ENCODE measurements at places on chromosomes 5 and 9.

- no peak for DNase-seq
Measured at GRCh38 chr9:109629615-109630014, 131.5 kb upstream of the PTPN3 start.

- peak; percentile 57 for DNase-seq
Measured at GRCh38 chr5:95261437-95262175, 23.3 kb downstream of the MCTP1 start.

DNA sequence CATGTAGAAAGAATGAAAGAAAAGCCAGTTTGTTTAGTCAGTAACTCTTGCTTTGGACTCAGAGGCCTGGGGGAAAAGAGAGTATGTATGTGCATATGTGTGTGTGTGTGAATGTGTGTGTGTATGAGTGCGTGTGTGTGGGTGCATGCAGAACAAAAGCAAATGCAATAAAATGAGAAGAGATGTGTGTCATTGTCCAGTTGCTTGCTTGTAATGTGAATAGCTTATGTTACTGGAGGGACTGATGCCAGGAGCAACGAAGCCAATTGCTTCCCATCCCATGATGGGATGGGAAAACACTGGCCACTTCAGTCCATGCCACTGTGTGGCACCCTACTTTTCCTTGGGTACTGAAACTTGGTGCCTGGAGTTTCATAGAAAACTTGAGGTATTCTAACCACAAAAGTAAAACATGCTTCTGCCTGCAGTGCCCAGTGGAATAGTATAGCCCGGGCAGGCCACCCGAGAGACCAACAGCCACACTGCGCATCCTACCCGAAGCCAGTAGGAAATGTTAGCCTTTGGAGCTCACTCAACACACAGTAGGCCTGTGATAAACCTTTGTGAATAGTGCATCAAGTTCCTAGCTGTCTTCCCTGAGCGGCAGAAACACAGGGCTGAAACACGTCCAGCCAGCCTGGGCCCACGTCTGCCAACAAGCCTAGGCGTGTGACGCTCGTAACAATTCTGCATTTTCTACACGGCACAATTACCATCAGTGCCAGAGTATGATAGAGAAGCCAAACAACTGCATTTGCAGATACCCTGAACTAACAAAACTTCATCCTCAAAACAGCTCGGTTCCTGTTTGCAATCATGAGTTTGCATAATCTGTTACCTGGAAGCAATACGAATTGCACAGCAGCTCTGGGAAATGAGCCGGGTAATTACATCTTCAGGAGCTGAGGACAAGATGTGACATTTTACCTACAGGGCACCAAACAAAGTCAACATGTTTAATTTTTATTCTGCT is 198.1 kb downstream of the SYK start:
- DNase-seq: no peak

DNA sequence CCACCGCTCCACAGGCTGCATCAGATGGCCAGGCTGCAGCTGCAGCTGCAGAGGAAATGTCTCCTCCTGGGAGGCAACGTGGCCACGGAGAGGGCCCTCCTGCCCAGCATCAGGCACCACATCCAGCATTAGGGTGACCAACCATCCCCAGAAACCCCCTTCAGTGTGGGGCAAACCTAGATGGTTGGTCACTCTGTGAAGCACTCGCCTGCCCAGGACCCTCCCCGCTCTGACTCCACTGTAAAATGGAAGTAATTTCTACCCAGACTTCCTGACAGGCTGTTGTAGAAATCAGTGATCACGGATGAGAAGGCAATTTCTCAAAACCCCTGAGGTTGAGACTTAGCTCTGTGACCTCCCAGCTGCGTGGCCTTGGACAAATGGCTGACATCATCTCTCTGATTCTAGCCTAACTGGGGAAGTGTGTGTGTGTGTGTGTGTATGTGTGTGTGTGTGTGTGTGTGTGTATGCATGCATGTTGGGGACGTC is 31.6 kb downstream of the B4GALT1 start:
- DNase-seq: no peak

GRCh38 chr5:38764937-38765391 is 80.8 kb upstream of the OSMR start:
- no peak for DNase-seq

DNA sequence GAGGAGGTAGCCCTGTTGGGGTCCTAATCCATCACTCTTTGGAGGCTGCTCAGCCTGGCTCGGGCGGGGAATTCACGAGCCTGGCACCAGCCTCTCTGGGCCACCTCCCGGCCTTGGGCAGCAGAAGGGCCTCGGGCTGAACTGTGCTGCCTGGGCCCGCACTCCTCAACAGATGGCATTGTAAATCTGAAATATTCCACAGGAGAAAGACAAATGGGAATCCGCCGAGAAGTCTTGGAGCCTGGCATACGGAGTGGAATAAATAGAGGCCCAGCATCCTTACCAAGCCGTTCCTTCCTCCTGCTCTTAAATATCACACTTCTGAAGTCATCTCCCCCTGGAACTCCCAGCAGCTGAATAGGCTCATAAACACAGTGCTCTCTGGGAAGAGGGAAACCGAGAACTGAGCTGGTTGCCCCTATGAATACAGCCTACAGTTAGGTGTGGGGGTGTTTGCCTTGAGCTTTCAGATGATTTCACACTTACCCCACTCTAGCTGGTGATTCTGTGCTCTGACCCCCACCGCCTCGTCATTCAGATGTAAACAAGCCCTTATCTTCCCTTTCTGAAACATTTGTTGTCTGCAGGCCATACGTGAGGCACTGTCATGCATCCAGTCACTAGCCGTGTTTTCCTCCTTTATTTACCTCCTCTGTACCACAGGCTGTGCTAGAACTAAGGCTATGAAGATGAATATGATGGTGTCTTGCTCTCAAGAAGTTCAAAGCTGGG is 455.0 kb upstream of the CLINT1 start:
- no peak for DNase-seq

GRCh38 chr9:93077811-93078210 is 18.2 kb upstream of the CARD19 start:
- DNase-seq: no peak

- no peak for DNase-seq
Measured at GRCh38 chr9:17367035-17367434, 211.8 kb upstream of the SH3GL2 start.

DNA sequence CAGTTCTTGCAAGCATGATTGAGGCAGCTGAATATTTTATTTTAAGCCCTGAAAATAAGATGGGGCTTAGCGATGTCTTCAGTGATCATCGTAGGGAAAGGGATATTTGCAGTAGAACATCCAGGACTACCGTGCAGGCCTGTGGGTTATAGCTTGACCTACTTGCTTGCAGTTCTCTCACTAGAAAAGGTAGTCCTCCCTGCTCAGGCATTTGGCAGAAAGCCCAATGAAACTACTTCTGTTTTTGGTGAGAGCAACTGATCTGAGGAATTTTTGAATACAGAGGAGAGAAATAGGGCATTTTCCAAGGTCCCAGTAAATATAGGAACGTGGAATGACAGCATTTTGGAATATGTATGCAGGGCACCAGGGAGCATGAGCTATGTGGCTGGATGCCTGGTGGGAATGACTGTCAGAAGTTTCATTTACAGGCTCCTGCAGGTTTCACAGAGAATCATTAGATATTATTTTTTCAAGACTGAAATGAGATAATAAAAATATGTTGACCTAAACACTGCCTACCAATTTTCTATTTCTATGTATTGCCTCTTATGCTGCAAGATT is 417.9 kb upstream of the ACTBL2 start:
- DNase-seq: no peak

DNA sequence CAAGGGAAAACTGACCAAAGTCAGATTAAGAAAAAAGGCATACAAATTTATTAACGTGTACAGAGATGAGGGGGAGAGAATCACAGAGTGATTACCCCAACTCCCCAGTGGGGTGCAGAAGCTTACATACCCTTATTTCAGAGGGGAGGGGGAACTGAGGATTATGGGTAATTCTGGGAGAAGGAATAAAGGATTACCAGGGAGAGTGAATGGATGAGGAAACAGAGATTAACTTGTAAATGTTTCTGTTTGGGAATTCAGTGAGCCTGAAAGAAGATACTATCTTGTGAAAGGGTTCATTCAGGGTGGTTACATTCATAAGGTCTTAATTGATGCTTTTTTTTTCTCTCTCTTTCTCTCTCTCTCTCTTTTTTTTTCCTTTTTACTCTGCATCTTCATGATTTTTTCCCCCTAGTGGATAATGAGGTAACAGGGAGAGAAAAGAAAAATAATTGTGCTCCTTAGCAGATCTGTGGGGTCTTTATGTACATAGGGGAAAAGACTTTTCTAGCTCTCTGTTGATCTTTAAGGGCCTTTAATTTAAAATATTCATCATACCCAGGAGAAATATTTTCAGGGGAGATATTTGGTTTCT is 49.4 kb downstream of the TARS1 start:
- DNase-seq: peak; percentile 21

- DNase-seq: no peak
Measured at GRCh38 chr5:150401376-150402228, 11.1 kb downstream of the CD74 start.

DNA sequence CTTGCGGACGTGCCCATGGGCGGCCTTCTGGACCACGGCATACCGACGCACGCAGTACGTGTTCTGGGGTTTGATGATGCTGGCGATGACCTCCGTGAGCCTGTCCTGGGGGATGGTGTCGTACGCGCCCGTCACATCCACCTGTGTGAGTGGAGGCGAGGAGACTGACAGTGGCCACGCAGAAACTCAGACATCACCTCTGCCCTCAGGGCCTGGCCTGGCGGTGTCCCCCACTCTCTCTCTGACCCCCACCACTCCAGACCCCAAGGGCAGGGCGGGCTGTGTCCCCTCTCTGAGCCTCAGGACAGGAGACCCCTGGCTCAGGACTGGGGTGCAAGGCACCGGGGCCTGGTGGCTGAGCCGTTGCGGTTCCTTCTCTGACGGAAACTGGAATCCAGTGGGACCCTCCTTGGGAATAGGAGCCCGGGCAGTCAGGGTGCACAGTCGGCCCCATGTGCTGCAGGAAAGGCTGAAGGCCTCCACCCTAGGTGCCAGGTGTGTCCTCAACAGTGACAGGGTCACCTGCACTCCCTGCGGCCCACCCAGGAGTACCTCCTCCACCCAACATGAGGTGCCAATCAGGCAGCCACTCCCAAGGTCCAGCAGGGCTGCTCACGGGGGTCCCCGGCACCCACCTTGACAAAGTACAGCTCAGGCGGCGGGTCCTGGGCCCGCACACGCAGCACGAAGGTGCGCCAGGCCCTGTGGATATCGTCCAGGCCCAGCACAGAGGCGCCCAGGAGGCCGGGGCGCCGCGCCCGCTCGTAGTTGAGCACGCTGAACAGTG is 16.0 kb downstream of the TERT start:
- DNase-seq: no peak

- no peak for DNase-seq
Measured at GRCh38 chr9:101705135-101705661, 33.2 kb downstream of the GRIN3A start.

DNA sequence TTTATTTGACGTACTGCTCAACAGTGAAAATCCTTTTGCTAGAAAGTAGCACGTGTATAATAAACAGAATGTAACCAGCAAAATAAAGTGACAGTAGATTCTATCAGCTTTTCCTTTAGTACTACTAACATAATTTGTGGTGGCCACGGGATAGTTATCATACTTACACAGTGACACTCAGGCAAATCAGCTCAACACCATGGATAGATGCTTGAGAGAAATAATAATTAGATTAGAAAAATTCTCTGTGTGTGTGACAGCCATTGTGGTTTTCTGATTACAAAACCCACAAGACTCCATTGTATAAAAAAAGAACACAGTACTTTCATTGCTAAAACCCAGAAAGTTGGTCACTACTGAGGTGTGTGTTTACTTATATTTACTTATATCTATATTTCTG is 101.1 kb downstream of the MUSK start:
- no peak for DNase-seq

DNA sequence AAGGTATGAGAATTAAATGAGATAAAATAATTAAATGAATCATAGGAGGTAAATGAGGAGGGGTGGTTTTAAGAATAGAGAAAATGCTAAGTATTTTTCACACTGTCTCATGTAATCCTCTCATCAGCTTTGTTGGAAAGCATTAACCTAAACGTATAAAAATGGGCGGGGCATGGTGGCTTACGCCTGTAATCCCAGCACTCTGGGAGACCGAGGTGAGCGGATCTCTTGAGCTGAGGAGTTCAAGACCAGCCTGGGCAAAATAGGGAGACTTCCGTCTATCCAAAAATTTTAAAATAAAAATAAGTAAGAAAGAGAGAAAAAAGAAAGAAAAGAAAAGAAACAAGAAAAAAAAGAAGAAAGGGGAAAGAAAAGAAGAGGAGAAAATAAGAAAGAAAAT is 1.9 kb upstream of the RFK start:
- no peak for DNase-seq

GRCh38 chr5:181167814-181168488 is 20.6 kb downstream of the OR2V2 start:
- no peak for DNase-seq

DNA sequence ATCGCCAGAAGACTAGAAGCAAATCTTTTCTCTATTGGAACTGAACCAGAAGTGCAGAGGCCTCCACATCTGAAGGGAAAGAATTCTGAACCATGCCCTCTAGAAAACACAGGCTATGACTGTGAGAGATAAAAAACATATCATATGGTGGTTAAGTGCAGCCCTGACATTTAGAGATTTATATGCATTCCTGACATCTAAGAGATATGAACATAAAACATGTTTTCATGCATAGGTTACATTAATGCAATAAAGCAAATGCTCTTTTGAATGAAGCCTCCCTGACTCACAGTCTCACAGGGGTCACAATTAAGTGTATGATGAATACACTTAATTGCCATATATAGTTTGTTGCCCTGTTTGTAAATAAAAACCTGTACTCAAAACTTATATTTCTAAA is 28.9 kb upstream of the CKMT2 start:
- DNase-seq: no peak

- DNase-seq: peak; percentile 23
Measured at GRCh38 chr9:14433351-14434157, 119.6 kb upstream of the NFIB start.

DNA sequence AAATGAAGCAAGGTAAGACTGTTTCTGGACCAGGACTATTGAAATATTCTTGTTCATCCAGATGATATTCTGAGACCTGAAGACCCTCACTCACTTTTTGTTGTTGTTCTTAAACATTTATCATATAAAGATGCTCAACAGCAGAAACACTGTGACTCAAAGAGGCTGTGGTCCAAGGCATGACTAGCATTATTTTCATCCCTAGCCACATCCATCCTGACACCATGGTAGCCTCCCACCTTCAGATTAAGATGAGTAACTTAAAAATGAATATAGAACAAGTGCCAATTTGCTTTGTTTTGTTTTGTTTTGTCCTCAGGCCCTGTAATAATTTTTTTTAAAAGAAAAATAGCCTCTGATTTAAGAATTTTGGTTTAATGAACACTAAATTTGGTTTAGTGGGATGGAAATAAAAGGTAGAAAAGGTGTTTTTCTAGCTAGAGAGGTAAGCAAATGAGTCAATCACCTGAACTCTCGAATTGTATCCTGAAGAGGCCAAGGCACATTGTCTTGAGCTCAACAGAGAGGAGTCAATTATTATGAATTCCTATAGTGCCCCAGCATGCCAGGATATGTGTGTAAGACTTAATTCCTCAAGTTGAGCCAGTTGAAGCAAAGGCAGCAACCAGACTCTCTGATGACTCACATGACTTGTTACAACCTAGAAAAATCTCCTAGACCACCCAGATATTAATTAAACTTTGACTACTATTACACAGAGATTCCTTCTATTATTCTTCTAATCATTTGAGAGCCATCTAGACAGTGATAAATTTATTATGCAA is 380.1 kb upstream of the TUSC1 start:
- no peak for DNase-seq

- no peak for DNase-seq
Measured at GRCh38 chr5:74415695-74416102, 224.8 kb downstream of the ENC1 start.

Measured in SW 1271 (cell line).